Activated T-helper 17 cell treated with anti-CD3 and anti-CD28 coated beads, Interleukin-2, amount 50 U/mL, for 72 hours (primary cell): ENCODE measurements at places on chromosomes 2 and 18.

- no peak for ATAC-seq
These were observed 58.7 kb upstream of the CDH20 start for GRCh38 chr18:61274416-61274960.

DNA sequence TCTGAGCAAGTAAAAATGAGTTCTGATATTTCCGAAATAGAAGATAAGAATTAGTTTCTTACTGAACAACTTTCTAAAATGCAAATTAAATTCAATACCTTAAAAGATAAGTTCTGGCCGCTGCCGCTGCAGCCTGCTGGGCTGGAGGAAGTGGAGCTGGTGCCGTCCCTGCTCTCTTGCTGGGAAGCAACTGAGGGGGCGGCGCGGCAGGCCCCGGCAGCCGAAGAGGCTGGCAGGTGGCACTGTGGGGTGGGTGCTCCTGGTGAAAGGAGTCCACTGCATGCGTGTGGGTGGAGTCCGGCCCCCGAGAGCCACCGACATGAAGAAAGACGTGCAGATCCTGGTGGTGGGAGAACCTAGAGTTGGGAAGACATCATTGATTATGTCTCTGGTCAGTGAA lies 89.5 kb upstream of the ZNF519 start:
- no peak for ATAC-seq

DNA sequence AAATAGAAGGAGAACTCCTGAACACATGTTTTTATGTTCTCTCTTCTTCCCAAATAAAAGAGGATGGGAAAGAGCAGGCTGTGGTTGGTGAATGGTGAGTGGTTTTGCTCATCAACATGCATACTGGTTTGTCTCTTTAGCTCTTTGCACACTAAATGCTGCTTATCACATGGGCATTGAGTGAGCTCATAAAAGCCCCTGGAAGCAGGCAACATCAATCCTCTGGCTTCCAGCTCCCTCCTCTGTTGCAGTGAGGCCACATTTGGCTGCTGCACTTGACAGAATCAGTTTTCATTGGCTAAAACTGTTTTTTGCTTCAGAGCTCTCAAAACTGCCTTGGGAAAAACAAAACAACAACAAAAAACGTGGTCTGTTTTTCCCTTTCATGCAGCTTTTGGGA lies 1308.2 kb upstream of the NRXN1 start:
- no peak for ATAC-seq

GRCh38 chr18:49061239-49061990 lies 110.7 kb upstream of the SMAD7 start:
- ATAC-seq = no peak

- no peak for ATAC-seq
These were observed 29.8 kb downstream of the STARD6 start for GRCh38 chr18:54327818-54328217.

- ATAC-seq = no peak
These were observed 53.9 kb upstream of the PXDN start for GRCh38 chr2:1798115-1798784.

DNA sequence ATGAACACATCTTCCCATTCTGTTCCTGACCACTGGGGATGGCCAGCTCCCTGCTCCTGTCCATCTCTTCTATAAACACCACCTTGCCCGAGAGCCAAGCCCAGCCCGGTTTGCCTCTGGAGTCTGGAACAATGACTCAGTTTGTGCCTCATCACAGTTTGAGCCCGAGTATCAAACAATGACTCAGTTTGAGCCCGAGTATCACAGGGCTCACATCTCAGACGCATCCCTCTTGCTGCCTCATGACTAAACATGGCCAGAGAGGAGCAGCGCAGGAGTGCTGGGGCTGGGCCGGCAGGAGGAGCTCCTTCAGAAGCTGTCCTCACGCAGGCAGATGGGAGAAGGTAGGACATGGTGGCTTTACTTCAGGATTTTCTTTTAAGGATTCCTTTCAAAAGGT lies 68.7 kb downstream of the PXDN start:
- no peak for ATAC-seq

DNA sequence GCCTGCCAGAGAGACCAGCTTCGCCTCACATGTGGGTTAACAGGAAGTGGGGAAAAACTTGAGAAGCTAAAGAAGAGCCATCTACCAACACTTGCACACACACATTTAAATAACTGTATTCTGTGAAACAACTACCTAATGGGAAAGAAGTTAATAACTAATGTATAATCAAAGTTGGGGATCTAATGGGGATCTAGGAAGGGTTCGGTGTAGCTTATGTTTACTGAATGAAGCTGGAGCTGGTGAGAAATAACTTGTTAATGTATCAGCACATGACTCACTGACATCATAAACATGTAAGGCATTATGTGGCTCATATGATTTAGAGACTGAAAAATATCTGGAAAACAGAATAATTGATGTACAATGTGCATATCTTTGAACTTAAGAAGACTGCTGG lies 421.3 kb upstream of the NXPH2 start:
- no peak for ATAC-seq
